Chondrocyte (in vitro differentiated cells): ENCODE measurements at places on chromosomes 4 and X. TPM values are rescaled to one million over a fixed set of nuclear protein-coding genes. Genes with fewer than 3 reads are reported as not detected.

The P2RY10 gene
- not detected in 3 replicates for total RNA-seq

The FBXL5 gene
- 54.4 to 110 TPM (median 56.9 TPM) in 3 replicates for total RNA-seq

The NHS gene
- total RNA-seq: 11.5 to 14.9 TPM (median 12.8 TPM) in 3 replicates

The CENPI gene
- total RNA-seq: 4.6 to 5.7 TPM (median 5.6 TPM) in 3 replicates

The GAB1 gene
- 30.1 to 52.2 TPM (median 33.2 TPM) in 3 replicates for total RNA-seq

The HTRA3 gene
- total RNA-seq: 0.68 to 4.8 TPM (median 3.5 TPM) in 3 replicates

The RIPPLY1 gene
- not detected in 3 replicates for total RNA-seq

The CSAG2 gene
- total RNA-seq: not detected in 3 replicates

DNA sequence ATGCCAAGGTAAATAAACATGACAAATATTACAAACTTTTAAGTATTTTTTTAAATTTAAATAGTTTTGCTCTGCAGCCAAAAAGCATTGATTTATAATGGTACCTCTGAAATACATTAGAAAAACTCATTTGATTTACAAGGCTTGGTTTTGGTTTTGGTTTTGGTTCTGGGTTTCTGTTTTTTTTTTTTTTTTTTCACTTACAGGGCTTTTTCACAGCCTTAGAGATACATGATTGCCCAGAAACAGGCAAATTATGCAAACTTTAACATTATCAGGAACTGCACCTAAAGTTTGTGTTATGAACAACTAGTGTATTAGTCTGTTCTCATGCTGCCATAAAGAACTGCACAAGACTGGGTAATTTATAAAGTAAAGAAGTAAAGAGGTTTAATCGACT is 196.4 kb upstream of the DDX53 start:
- no peak for DNase-seq

- no peak for DNase-seq
Measured at GRCh38 chrX:152520653-152521052, 69.5 kb upstream of the GABRA3 start.

GRCh38 chr4:48243887-48244286 is 25.8 kb downstream of the TEC start:
- no peak for DNase-seq

GRCh38 chr4:27917381-27917780 is 1056.7 kb downstream of the STIM2 start:
- DNase-seq: no peak

GRCh38 chr4:76282941-76283689 is 23.4 kb upstream of the STBD1 start:
- no peak for DNase-seq

DNA sequence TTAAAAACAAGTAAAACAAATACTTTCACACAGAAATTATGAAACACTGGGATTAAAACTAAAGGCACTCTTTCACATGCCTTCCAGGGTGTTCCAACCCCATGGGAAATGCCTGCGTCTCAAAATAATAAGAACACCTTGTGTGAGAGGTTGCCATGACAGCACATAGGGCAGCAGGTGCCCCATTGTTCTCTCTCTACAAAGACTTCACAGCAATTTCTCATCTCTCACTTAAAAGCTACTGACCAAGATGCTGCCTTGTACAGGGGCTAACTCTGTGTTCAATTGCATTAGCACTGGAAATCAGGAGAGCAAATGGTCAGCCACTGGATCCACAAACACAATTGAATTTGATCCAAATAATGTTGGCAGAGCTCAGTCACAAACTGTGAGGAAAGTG is 102.5 kb upstream of the GALNTL6 start:
- no peak for DNase-seq

DNA sequence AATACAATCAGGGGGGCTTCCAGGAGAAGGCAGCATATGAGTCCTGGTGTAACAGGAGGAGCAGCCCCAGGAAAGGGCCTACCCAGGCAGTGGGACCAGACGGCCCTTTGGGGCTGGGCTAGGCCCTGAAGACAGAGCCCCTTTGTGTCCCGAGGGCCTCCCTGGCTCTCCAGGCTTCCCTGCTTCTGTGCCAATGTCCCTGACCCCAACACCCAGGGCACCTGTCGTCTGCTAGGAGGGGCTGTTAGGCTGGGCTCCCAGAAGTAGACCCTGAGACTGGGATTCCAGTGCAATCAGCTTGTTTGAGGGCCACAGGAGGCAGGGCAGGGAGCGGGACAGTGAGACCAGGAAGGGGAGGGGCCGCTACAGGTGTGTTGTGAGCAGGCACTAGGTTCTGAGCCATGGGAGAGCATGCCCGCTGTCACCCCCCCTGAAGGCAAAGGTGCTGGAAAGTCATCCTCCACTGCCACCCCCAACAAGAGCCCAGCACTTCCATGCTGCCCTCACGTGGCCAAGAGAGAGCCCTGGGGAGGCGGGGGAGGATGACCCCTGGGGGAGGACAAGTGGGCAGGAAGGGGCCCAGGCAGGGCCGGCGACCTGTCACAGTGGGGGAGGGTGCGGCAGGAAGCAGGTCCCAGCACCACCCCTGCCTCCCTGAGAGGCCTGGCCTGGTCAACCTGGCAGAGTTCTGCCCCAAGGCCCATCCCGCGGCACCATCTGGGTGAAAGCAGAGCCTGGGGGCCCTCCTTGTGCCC is 64.8 kb downstream of the ADRA2C start:
- peak; percentile 86 for DNase-seq

DNA sequence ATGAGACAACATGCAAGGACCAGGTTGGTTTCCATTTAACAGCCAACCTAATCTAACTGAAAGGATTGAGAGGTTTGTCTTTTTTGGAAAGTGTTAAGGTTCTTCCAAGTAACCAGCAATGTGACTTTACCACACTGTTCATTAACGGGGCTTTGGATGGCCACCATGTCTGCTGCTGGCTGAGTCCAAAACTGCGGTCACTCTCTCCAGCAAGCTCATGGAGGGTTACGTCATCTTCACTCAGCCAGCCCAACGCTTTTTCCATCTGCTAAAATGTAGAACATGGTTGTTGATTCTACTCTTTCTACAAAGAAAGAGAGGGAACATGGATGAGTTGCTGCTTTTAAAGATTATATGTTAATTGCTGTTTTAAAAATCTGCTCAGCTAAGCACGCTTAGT is 11.0 kb downstream of the PKD2 start:
- no peak for DNase-seq

- DNase-seq: no peak
Measured at GRCh38 chr4:66741081-66741480, 804.2 kb downstream of the CENPC start.

DNA sequence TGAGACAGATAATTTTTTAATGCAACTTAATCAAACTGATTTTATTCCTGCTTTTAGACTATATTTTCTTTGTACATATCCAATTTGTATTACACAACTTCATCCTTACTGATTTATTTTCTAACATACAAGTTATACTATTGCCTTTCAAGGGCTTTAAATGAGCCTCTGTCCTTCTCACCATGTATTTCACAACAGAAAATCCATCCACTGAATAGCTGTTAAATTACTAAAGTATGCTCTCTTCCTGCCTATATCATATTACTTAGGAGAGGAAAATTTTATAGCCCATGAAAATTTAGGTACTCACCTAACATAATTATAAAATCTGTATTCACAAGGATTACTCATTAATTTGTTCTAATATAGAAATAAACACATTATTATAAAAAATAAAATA is 528.6 kb downstream of the ANKRD50 start:
- DNase-seq: no peak

- no peak for DNase-seq
Measured at GRCh38 chrX:24610516-24610915, 36.6 kb downstream of the PCYT1B start.

GRCh38 chr4:122403861-122404260 is 25.1 kb downstream of the ADAD1 start:
- DNase-seq: no peak

DNA sequence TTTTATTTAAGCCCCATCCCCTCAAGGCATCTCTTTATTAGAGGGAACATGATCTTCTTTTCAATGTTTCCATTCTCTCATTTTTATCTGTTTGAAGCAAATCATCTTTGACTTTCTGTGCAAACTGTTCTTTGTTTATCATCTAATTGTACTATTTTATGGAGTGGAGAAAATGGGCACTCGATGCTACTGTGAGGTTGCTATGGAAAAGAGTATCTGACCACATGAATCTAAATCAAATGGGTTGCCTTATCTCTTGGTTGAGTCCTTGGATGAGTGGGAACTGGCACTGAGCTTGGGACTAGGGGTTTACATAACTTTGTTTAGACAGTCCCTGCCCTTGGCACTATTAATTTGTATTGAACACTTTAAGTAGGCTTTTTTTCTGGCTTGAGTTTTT is 9.1 kb downstream of the OCRL start:
- DNase-seq: no peak

DNA sequence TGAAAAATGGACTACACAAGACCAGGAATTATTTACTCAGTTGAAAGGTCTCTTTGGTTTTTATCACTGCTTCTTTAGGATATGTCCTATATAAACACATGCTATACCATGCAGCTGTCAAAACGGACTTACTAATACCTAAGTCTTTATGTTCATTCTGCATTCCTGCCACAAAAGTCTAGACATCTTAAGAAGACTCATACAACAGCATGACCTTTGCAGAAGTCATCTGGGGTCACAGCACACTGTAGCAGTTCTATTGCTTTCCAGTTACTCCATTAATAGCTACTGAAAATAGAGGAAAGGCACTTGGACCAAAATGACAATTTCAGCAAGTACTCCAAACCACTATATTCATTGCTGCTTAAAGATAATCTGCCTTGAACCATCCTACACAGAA is 53.2 kb downstream of the DDX60 start:
- no peak for DNase-seq

- no peak for DNase-seq
Measured at GRCh38 chr4:20512033-20512792, 188.0 kb upstream of the PACRGL start.

GRCh38 chr4:159232465-159233106 is 129.7 kb downstream of the RAPGEF2 start:
- no peak for DNase-seq
